ENCODE measurements at places on chromosomes 3 and 15. TPM values are rescaled to one million over a fixed set of nuclear protein-coding genes. Genes with fewer than 3 reads are reported as not detected.

- DNase-seq, result no peak
These were observed 91.9 kb downstream of the RORA start for GRCh38 chr15:61137105-61137792.

DNA sequence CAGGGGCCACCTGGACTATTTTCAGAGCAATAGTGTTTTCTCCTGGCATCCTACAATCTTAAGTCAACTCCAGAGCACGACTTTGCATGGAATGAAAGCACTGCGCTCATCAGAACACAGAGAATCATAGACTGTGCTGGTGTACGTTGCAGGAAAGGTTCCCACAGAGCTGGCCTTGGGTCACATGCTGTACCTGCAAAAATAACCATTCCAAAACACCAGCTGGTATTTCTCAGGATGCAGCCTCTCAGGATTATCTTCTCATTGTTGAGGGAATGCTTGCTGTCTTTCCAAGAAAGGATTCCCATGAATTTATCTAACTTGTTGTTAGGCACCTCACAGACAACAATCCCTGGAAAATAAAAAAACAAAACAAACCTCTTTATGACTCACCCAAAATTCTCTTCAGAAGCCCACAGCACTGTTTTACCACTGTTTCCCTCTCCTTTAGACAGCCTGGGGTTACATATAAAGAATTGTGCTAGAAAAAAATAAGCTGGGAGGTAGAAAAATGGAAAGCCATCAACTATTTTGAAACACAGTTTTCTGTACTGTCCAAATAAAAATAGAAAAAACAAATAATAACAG lies 131.7 kb downstream of the ATP8B4 start:
- DNase-seq, result no peak

DNA sequence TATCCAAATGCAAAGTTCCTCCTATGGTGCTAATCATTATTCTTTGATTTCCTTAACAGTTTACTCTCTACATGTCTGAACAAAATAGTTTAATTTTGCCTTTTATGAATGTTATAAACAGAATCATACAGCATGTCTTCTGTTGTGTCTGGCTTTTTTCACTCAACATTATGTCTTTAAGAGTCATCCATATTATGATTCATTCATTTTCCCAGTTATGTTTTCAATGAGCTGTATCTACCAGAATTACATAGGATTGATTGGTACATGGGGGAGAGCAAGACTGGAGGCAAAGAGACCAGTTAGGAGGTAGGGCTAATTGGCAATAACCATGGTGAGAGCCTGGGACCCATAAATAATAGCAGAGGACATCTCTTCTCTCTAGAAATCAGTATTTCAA lies 16.6 kb upstream of the RAP2B start:
- DNase-seq, result no peak

GRCh38 chr15:88448991-88449461 lies 18.2 kb downstream of the MRPL46 start:
- no peak for DNase-seq

DNA sequence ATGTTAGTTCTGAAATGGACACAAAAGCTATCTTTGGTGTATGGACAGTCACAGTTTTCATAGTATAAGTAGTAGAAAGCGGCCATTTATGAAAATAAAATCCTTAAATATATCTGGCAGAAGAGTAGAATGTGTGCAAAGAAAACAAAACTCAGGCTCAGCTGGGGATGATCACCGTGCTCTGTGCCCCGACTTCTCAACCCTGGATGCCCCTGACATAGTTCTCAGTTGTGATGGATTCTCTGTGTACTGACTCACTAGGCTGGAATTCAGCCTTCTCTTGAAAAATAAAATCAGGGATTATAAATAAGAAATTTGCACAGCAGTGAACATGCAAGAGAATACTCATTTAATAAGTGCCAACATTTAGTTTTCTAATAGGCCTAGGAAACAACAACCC lies 925.1 kb upstream of the NR2F2 start:
- no peak for DNase-seq

DNA sequence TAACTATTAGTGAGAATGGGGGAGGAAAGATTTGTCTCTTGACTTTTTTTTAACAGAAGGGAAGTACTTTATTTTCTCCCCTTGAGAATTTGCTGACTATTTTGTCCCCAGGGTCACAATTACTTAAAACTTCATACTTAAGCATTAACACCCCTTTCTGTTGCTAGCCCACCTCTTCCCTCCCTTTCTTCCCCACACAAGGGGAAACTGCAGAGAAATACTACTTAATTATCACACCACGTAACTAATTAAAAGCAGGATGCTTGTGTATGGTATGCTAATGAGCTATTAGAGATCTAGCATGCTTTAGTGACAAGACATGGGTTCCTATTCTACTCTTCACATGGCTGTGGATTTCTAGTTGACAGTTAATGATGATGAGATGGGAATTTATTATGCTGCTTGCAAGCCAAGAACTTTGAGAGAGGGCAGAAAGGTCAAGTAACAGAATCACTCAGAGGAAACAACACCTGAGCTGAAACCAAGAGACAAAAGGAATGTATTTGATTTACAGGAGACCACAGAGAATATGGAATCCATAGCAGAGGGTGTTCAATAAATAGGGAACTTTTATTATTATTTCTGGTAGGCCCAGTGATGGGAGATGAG lies 179.2 kb downstream of the LSAMP start:
- DNase-seq, result no peak

GRCh38 chr3:146974001-146974400 lies 368.9 kb upstream of the PLSCR5 start:
- DNase-seq, result no peak

GRCh38 chr15:39787479-39787878 lies 4.8 kb upstream of the FSIP1 start:
- no peak for DNase-seq

GRCh38 chr3:149554826-149555225 lies 80.3 kb downstream of the TM4SF4 start:
- DNase-seq, result no peak

GRCh38 chr15:84804005-84804900 lies 12.9 kb upstream of the ALPK3 start:
- DNase-seq, result no peak

GRCh38 chr3:190619761-190620160 lies 105.9 kb downstream of the IL1RAP start:
- no peak for DNase-seq

DNA sequence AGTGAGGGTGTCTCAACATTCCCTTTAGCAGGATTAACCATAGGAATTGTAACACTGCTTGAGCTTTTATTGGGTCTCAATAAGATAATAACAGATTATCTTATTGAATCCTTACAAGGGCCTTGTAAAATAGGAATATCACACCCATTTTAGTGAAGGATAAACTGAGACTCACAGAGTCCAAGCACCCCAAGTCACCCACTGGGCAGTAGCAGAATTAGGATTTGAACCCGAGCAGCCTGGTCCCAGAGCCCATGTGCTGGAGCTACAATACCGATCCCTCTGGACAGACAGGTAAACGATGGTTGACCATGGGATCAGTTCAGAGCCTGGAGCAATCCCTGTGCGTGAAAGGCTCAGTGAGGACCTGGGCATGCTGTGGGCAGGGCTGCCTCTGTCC lies 56.3 kb upstream of the MRPS22 start:
- no peak for DNase-seq

GRCh38 chr3:64260431-64260830 lies 35.2 kb upstream of the PRICKLE2 start:
- no peak for DNase-seq

DNA sequence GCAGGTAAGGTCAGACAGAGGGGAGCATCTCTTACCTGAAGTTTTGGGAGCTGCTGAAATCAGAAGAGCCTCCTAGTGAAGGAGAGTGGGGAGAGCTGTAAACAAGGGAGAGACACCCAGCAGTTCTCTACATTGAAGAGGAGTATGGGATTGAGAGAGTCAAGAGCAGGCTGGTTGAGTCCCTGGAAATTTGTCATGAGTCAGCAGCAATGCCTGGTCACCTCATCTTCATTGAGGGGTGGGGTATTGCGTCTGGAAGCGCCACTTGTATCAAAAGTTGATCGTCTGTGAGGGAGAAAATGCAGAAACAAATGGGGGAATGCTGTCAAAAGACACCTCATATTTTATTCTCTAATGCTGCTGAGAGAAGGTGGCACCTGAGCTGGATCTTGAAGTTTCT lies 256.6 kb upstream of the CFAP20DC start:
- DNase-seq, result no peak

DNA sequence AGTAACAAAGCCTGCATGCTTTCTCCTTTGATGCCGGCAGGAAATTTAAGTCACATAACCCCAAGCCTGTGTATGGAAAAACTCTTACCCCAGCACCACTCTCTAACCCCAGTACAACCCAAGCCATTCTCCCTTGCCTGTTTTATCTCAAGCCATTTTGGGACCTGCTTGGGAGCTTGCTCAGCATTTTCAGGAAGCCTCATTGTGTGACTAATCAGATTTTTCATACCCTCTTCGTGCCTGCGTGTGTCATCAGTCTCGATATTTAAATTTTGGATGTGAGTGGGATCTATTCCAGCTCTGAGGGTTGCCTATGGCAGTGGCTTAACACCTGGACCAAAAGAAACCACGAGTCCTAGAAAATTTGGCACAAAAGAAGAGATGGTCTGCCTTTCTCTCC lies 426.2 kb downstream of the SQOR start:
- DNase-seq, result no peak

DNA sequence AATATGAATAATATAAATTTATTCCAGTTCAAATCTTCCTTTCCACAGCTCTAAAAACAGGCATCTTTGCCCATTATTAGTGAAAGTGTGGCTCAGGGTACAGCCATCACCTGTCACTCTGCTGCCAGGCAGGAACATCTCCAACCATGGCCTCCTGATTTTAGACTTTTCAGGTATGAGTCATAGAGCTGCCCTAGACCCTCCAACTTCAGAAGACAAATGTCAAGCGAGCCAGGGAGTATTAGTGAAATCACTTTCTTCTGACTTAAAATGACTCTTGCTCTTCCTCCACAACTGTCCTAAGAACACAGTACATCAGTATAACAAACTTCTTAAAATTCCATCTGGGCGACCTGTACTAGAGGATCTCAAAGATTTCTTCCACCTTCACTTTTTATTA lies 78.1 kb upstream of the AKAP13 start:
- DNase-seq, result no peak

- DNase-seq, result no peak
These were observed 979.3 kb downstream of the IGSF11 start for GRCh38 chr3:118055381-118055780.

DNA sequence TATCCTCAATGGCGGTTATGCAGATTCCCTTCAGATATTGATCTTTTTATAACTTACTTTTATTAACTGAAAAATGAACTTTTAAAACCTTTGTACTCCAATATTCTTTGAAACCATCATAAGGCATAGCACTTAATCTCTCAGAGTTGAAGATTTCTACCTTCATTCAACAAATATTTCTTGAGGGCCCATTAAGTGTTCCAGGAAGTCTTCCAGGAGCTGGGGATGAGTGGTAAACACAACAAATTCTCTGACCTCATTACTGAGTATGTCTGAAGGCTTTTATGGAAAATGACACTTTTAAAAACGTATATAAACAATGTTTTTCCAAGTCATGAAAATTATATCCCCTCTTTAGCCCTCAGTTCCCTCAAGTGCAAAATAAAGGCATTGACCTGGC lies 575.3 kb upstream of the IL12A start:
- no peak for DNase-seq

- no peak for DNase-seq
These were observed 156.6 kb downstream of the RPLP1 start for GRCh38 chr15:69609176-69609575.

DNA sequence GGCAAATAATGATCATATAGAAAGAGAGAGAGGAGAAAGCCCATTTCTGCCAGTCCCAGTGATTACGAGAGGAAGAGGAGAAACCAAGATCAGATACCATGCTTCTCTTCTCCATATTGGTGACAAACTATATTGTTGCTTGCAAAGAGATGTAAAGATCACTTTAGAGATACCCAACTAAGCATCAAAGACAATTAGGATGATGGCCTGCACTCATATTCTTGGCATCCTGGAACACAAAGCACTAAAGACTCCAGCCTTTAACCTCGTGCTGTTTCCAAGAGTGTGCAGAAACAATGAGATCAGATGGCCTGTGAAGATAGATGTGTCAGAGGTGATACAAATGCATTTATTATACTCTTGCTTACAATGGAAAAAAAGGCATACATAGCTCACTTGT lies 170.7 kb upstream of the TP63 start:
- DNase-seq, result no peak

DNA sequence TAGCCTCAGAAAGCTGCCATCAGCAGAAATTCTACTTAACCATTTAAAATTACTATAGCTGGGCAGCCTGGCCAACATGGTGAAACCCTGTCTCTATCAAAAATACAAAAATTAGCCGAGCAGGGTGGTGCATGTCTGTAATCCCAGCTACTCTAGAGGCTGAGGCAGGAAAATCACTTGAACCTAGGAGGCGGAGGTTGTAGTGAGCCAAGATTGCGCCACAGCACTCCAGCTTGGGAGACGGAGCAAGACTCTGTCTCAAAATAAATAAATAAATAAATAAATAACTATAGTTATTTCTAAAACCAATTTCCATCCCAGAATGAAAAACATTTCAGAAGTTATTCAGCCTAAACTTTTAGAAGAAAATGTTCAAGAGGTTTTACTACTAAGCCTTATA lies 25.1 kb downstream of the LRRFIP2 start:
- no peak for DNase-seq

DNA sequence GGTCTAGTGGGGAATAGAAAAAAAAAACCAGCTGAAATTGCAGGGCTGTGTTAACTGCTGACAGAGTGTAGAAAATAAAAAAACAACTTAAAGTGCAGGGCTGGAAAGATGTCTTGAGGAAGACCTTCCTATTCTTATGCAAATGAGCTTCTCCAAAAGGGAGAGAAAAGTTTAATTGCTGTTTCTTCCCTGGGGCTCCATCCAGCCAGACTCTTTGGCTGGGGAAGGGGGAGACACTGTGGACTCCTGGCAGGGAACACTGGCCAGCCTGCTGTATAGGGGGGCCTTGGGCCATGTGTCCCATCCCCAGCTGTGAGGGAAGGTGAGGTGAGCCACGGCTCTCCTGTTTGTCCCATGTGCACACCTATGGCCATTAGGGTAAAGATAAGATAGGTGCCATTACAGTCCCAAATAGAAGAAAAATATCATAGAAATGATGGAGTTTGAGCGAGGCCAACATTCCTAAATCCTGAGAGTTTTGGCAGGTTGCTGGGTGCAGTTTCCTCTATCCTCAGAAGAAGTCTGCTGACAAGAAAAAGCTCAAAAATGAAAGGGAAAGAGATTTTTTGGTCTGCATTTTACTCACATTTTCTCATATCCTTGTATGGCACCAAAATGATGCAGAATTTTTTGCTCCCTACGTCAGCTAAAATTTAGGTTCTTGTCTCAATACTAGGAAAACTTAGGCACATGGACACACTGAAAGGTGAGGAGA lies 901.7 kb downstream of the PLOD2 start:
- no peak for DNase-seq

Gene GORASP1
- total RNA-seq, result 22.7 TPM

Gene WDR73
- 17.5 TPM for total RNA-seq

Gene FRG2C
- not detected for total RNA-seq

Gene ALDH1A3
- not detected for total RNA-seq

Gene CHCHD6
- total RNA-seq, result 13.6 TPM

Gene REC114
- not detected for total RNA-seq

Gene TM4SF4
- total RNA-seq, result not detected

Gene FAM81A
- total RNA-seq, result 0.09 TPM

Gene NEK4
- 19.9 TPM for total RNA-seq

Gene ALG1L2
- 1.3 TPM for total RNA-seq

Gene MAGEL2
- total RNA-seq, result not detected

Gene C2CD4B
- total RNA-seq, result not detected

Gene AADACL2
- not detected for total RNA-seq

Gene DNAH1
- total RNA-seq, result 17.5 TPM

Gene USP50
- not detected for total RNA-seq

Gene OSTN
- total RNA-seq, result not detected

Gene DGKG
- total RNA-seq, result 0.34 TPM

Gene IL5RA
- not detected for total RNA-seq

Gene RTP1
- total RNA-seq, result not detected

Gene SCN5A
- total RNA-seq, result 0.18 TPM

Gene RPSA
- 2,574 TPM for total RNA-seq

Measured in activated naive CD4-positive, alpha-beta T cell treated with anti-CD3 and anti-CD28 coated beads, Interleukin-2, amount 50 U/mL, for 72 hours (primary cell).